ENCODE measurements at places on chromosomes 3 and 15.

GRCh38 chr15:77187751-77188464, 117.0 kb upstream of the TSPAN3 start:
- DNase-seq = no peak

DNA sequence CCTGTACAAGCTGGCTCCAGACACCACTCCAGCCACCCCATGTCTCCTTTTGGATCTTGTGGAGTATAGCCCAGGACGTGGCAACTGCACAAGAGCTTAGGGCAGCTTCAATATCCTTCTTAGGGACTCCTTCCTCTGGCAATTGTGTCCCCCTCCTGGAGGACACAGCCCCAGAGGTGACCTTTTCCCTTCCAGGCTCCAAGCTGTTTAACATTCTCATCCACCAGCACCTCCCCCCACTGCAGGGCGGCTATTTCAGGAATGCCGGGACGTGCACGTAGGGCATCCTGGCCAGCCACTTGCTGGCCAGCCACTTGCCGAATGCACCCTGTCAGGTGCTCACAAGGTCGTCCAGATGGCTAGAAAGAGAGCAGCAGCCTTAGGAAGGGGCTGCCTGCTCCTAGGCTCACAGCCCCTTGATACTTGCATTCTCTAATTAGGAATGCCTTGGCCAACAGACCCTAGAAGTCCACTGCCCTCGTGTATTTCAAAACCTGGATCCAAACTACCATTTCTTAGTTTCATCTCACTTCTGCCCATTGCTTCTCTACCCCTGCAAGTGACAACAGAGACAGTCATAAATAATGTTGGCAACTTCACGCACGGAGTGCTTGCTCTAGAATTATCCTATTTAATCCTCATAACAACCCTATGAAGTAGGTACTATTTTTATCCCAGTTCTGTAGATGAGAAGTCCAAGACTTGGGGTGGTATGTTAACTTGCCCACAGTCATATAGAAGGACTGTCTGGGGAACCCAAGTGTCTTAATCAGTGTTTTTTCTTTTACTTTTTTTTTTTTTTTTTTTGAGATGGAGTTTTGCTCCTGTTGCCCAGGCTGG, 24.5 kb upstream of the IDH2 start:
- peak; percentile 37 for DNase-seq

DNA sequence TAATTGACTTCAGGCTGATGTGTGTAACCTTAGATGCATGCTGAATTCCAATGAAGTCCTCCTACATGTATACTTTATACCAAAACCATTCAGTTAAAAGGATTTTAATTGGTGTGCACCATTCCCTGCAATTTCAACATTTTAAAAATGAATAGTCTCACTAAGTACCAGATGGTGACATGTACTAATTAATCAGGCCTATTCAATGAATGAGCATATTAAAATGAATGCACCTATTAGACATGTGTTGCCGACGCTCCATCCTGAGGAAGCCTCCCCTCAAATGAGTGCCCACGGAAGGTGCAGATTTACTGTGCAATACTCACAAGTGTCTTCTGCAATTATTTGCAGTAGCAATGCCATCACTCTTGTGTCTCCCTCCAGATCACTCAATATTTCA, 124.7 kb upstream of the TSPAN3 start:
- DNase-seq = no peak

- peak; percentile 82 for DNase-seq
Measured at GRCh38 chr3:129892486-129892856, 1.0 kb downstream of the TMCC1 start.

GRCh38 chr3:165040186-165040585, 38.1 kb downstream of the SI start:
- no peak for DNase-seq

GRCh38 chr3:16606398-16606797, 1.2 kb upstream of the DAZL start:
- DNase-seq = no peak

- DNase-seq = no peak
Measured at GRCh38 chr15:35491999-35492398, 54.0 kb downstream of the DPH6 start.

DNA sequence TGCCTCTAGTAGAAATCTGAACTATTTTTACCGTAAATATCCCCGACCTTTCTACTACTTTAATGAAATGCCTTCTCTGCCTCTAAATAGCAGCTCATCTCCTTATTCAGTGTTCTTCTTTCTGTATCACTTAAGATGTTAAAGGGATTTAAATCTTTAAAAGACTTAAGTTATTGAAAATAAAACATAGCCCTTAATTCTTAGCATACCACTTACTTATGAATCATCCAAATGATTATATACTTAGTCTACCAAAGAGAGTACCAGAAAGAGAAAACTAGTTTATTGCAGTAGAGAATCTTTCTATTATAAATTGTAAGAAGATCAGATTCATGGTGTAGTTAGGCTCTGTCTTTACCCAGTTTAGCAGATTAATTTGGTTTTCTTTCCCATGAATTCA, 802.0 kb downstream of the TBL1XR1 start:
- no peak for DNase-seq

GRCh38 chr3:128697341-128697740, 28.6 kb upstream of the RAB7A start:
- no peak for DNase-seq

DNA sequence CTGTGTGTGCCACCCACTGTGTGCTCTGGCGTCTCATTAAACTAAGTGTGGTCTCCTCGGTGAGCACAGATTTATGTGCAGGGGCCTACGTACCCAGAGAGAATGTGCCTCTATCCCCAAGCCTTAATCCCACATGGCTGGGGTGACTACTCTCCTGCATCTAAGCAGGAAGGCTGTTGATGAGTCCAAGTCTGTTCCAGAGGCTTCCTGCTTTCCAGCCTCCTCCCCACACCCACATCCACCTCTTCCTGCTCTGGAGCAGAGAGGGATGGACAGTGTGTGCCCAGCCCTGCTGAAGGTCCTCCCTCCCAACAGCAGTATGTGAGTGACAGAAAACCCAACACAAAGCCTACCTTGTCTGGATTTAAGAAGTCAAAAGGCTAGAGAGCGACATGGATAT, 38.8 kb upstream of the BCL2L10 start:
- no peak for DNase-seq

DNA sequence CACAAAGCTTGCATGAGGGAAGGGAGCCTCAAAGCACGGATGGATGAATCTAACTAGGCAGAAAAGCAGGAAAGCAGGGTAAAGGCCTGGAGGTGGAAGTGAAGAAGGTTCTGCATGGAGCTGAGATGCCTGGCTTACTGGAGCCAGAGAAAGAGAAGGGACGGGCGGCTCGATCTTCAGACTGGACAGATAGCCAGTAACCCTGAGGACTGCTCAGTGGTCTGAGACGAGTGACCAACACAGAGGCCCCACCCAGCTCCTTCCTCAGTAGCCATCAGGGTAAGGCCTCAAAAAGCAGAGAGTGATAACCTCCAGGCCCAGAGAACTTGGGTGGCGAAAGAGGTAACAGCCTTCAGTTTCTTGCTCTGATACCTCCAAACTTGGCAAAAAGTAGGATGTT, 6.4 kb downstream of the CLN6 start:
- no peak for DNase-seq

DNA sequence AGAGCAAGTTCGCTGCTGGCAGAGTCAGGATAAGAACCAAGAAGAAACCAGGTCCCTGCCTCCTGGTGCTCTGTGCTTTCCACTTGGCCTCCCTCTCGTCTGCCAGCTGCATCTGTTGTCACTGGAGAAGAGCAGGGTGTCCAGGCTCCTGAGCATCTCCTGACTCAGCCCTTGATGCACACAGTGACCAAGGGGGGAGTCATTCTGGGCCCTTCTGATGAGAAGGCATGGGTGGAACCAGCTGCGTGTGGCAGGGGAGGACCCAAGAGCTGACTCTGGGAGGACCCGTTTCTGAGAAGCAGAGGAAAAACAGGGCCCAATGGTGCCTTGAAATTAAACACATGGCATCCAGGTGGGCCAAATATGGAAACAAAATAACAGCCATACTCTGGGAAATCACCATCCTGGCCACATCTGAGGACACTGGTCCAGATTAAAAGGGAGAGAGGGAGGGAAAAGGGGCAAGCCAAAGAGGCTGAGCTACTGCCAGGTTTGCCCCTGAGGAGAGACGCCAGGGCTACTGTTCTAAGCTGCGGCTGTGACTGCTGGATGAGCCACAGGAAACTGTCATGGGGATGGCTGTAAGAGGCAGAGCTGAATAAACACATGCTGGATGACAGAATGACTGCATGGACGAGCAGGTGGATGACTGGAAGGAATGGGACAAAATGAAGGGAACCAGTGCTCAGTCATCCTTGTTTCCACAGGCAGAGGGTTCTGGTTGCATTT, 58.1 kb upstream of the CA12 start:
- DNase-seq = no peak

Data from spleen (tissue), 13 donors.